Stimulated activated naive B cell treated with anti-CD40 and anti-IgM and Interleukin-4, amounts not matched to agents 10 μg/mL and 1 μg/mL and 100 μg/mL, for 72 hours (primary cell): ENCODE measurements at places on chromosomes 1 and 21.

DNA sequence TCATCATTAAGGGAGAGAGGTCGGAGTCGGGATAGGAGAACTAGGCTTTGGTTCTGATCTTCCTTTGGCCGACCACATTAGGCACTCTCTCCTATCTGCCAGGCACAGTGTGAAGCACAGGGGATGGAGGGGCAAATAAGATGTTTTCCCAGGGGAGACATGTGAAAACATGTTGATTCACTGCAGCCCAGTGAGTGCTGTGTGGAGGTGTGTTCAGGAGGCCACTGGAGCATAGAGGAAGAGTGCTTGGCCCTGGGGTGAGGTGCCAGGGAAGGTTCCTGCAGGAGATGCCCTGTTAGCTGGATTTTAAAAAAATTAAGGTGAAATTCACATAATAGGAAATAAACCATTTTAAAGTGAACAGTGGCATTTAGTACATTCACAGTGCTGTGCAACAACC is 3.7 kb downstream of the VANGL2 start:
- DNase-seq, result no peak

DNA sequence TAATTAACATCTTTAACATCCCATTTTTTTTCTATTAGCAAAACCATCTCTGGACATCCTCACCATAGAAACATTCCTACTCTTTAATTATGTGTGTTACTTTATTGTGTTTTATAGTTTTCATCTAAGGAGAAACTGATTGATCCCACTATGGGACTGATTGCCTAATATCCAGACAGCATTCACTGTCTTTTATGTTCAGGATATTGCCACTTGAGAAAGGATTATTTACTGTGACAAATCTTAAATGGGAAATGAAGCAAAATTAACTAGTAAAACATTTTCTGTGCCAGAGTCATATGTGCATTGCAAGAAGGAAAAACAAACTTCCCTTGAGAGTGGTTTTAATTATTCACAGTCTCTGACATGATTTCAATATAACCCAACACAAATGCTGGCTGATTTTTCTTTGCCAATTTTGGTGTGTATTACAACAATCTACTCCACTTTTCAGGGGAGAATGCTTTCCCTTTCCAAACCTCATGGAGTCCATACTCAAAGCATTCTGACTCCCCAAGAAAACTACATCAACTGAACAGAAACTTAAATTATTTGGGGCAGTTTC is 15.8 kb upstream of the RGS13 start:
- no peak for DNase-seq

GRCh38 chr1:174031099-174031498 is 8.9 kb upstream of the RC3H1 start:
- no peak for DNase-seq

DNA sequence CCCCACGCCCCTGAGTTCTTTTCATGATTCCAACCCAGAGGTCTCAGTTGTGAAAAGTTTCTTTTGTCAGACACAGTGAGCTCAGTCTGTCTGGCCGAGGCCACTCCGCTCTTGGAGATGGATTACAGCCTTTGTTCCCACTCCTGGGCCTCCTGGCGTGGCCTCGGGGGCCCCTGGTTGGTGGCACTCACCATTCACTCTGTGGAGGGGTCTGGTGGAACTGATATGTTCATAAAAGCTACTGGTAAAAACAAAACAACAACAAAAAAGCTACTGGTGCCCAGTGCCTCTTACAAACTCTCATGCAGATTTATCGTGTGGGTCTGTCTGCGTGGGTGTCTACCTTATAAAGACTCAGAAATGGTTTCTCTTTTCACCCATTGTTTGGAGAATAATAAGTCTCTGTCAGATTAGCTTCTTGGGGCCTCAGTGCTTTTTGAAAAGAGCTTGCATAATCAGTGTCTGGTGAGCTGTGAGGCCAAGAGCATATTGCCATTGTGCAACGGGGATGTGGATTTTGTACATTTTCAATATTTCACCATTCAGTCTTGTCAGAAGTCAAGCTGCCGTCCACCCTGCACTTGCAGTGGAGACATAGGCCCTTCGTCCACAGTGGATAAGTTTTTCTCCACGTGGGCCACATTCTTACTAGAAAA is 86.7 kb downstream of the GALNT2 start:
- DNase-seq, result no peak

DNA sequence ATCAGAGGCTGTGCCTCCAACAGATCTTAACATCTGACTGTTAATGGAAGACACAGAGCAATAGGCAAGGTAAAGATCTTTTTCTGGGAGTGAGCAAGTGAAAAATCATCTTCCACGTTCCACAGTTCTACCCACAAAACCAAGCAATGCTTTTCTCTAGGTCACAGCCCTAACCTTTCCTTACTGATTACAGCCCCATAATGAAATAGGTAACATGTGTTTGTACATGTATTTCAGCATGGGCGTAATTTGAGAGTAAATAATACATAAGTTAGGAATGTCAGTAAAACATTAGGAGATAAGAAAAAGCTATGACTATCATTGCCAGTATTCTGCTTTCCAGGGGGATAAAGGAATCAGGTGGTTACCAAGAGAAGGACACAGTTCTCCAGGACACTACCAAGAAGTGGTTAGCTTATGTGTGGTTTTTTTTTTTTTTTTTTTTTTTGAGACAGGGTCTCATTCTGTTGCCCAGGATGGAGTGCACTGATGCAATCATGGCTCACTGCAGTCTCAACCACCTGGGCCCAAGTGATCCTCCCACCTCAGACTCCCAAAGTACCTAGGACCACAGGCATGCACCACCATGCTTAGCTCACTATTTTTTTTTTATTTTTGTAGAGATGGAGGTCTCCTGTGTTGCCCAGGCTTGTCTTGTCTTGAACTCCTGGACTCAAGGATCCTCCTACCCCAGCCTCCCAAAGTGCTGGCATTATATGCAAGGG is 72.0 kb downstream of the DAP3 start:
- no peak for DNase-seq

GRCh38 chr1:32454726-32455125 is 10.1 kb upstream of the ZBTB8B start:
- no peak for DNase-seq
